ENCODE measurements at places on chromosomes 5 and 9. TPM values are rescaled to one million over a fixed set of nuclear protein-coding genes. Genes with fewer than 3 reads are reported as not detected.

DNA sequence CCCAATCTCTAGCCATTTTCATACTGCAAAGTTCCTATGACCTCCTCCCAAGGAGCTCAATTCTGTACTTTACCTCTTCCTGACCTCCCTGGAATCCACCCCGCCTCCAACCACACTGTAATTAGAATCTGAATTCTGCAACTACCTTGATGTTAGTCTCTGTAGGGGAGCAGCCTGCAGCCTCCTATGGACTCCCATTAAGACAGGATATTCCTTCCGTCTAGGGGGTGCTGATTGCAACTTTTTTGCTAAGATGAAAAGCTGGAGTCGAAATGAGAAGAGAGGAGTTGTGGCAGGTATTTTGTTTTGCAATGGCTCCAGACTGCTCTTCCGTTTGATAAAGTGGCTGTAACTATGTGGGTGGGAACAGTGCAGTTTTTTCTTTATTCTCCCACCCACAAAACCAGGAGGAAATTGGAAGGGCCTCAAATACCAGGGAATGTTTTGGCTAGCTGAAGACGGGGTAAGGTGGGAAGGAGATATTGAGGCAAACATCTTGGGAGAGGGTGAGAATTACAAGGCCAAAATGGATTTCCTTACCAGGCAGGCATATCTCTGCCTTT is 23.8 kb downstream of the ANXA2R start:
- no peak overlapping the region for H3K27ac ChIP-seq
- peak; percentile 35 for DNase-seq
- peaks cover 54% of the 10 kb centered on the region for H3K27me3 ChIP-seq

DNA sequence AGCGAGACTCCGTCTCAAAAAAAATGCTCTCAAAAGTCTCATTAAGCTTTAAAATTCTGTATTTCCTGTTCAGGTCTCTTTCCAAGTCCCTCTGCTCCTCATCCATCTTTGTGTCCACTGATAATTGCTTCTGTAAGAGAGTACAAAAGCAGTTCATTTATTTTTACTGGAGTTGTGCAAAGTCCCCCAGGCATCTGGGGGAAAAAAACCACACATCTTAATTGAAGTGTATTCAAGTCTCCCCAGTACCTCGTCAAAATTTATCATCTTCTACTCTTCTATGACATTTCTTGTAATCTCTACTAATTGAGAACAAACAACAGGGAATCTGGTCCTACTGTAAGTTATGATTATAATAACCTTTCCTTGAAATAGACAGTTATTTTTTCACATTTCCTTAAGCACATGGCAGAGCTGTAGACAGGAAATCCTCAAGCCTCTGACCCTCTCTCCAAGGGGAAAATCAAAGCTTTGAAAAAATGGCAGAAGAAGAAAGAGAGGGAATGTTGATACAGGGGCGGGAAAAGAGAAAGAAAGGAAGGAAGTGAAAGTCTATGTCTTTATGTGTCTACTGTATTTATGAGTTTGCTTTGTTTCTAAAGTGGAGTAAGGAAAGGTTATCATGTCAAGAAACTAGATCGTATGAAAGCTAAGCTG is 51.5 kb downstream of the RAI14 start:
- no peak overlapping the region for H3K27ac ChIP-seq
- no peak overlapping the region for H3K4me3 ChIP-seq
- no peaks in the 10 kb centered on the region for H3K27me3 ChIP-seq

GRCh38 chr9:129166623-129167557 is 11.2 kb downstream of the IER5L start:
- H3K27me3 ChIP-seq = no peaks in the 10 kb centered on the region
- H3K4me3 ChIP-seq = peak overlapping the region; percentile 64
- H3K4me1 ChIP-seq = peaks cover 8% of the 10 kb centered on the region
- no peaks in the 10 kb centered on the region for H3K36me3 ChIP-seq
- DNase-seq = peak; percentile 86

- no peak for DNase-seq
- H3K36me3 ChIP-seq = no peaks in the 10 kb centered on the region
- no peaks in the 10 kb centered on the region for H3K27me3 ChIP-seq
- H3K4me1 ChIP-seq = peaks cover 21% of the 10 kb centered on the region
Observed at GRCh38 chr9:125655066-125655633, 51.9 kb downstream of the MAPKAP1 start.

GRCh38 chr5:173581408-173582215 is 34.8 kb downstream of the BOD1 start:
- DNase-seq = peak; percentile 84
- H3K4me3 ChIP-seq = no peak overlapping the region
- no peak overlapping the region for H3K27ac ChIP-seq
- H3K36me3 ChIP-seq = peaks cover 15% of the 10 kb centered on the region

DNA sequence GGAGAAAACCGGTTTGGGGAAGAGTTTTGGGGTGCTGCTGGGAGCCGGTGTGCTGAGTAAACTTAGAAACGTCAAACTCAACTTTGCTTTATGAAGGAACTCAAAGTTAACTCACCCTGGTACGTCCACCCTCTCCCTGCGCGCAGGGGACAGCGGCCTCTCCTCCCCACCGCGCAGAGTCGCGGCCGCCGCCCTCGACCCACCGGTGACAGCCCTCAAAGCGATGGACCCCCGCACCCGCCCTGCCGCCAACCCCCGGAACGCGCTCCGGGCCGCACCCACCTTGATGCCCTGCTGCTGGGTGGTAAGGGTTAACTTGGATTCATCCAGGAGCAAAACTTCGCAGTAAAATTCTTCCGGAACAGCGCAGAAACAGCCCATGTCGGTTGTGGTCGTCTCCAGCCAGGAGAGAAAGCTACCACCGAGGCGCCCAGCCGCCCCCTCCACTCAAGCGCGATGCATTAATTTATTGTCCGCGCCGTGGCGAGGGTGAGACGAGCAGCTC is 366 bp downstream of the EPB41L4A start:
- no peak overlapping the region for H3K27ac ChIP-seq
- no peaks in the 10 kb centered on the region for H3K36me3 ChIP-seq
- DNase-seq = peak; percentile 42
- H3K4me3 ChIP-seq = peak overlapping the region; percentile 80

- no peak overlapping the region for H3K27ac ChIP-seq
- no peaks in the 10 kb centered on the region for H3K27me3 ChIP-seq
- peaks cover 85% of the 10 kb centered on the region for H3K36me3 ChIP-seq
- DNase-seq = no peak
- H3K4me1 ChIP-seq = no peaks in the 10 kb centered on the region
- no peak overlapping the region for H3K4me3 ChIP-seq
Observed at GRCh38 chr9:133344979-133345378, 3.0 kb downstream of the MED22 start.

DNA sequence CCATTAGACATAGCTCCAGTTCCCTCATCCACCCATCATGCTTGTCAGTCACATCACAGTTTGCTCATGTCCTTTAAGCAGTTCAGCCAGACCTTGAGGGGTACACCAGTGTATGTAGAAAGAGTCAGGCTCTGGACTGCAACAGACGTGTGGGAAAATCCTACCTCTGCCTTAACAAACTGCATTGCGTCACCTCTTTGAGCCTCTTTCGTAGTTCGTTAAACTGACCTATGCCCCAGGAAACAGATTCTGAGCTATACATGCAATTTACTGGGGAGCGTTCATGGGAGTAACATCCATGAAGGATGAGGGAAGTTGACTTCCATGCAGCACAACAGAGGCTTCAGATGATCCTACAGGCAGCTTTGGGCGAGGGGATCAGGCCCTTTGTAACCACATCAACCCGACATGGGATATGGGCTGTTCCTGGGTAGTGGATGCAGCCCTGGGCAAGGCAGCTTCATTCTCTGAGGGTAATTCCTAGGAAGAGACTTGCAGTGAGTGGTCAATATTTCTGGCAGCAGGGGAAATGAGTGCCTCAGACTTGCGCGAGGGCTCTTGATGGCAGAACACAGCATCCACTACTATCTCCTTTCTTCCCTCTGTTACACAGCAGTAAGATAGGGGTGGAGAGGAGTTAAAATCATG is 4.3 kb downstream of the SPINK4 start:
- no peak overlapping the region for H3K27ac ChIP-seq
- DNase-seq = no peak
- no peaks in the 10 kb centered on the region for H3K4me1 ChIP-seq

GRCh38 chr5:134503937-134504437 is 21.5 kb upstream of the JADE2 start:
- no peaks in the 10 kb centered on the region for H3K36me3 ChIP-seq
- no peaks in the 10 kb centered on the region for H3K27me3 ChIP-seq
- DNase-seq = no peak
- H3K4me1 ChIP-seq = peaks cover 7% of the 10 kb centered on the region
- H3K4me3 ChIP-seq = no peak overlapping the region

DNA sequence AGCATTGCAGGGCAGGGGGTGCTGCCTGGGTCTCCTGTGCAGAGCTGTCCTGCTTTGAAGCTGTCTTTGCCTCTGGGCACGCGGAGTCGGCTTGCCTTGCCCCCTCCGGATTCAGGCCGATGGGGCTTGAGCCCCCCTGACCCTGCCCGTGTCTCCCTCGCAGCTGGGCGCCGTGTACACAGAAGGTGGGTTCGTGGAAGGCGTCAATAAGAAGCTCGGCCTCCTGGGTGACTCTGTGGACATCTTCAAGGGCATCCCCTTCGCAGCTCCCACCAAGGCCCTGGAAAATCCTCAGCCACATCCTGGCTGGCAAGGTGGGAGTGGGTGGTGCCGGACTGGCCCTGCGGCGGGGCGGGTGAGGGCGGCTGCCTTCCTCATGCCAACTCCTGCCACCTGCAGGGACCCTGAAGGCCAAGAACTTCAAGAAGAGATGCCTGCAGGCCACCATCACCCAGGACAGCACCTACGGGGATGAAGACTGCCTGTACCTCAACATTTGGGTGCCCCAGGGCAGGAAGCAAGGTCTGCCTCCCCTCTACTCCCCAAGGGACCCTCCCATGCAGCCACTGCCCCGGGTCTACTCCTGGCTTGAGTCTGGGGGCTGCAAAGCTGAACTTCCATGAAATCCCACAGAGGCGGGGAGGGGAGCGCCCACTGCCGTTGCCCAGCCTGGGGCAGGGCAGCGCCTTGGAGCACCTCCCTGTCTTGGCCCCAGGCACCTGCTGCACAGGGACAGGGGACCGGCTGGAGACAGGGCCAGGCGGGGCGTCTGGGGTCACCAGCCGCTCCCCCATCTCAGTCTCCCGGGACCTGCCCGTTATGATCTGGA is 2.7 kb downstream of the CEL start:
- no peak for DNase-seq
- no peaks in the 10 kb centered on the region for H3K27me3 ChIP-seq
- no peaks in the 10 kb centered on the region for H3K36me3 ChIP-seq
- H3K4me3 ChIP-seq = no peak overlapping the region
- H3K4me1 ChIP-seq = peaks cover 2% of the 10 kb centered on the region

GRCh38 chr5:116506488-116506887 is 68.1 kb downstream of the SEMA6A start:
- no peak overlapping the region for H3K4me3 ChIP-seq
- no peak overlapping the region for H3K27ac ChIP-seq
- H3K36me3 ChIP-seq = peaks cover 42% of the 10 kb centered on the region
- peaks cover 14% of the 10 kb centered on the region for H3K4me1 ChIP-seq
- no peaks in the 10 kb centered on the region for H3K27me3 ChIP-seq

DNA sequence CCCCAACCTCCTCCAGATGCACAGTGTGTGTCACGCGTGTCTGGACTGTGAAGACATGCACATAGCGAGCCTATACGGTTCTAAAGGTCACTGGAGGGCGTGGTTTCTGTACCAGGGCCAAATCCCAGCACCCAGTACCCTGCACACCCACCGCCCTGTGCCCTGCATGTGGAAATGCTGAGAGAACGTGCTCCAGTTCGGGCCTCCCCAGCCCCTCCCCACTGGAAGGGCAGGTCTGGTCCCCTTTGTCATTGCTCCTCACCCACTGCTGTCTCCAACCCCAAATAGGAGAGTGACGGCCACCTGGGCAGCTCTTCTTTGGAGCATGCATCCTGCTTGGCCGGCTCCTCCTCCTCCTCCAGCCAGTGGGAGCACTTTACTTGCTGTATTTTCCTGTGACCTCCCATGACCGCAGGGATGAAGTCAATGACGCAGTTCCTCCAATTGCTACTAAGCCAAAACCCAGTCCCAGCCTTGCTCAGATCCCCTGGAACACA is 116.7 kb downstream of the WNK2 start:
- DNase-seq = peak; percentile 29
- H3K27me3 ChIP-seq = no peaks in the 10 kb centered on the region
- no peak overlapping the region for H3K4me3 ChIP-seq
- peaks cover 5% of the 10 kb centered on the region for H3K36me3 ChIP-seq
- H3K4me1 ChIP-seq = no peaks in the 10 kb centered on the region
- no peak overlapping the region for H3K27ac ChIP-seq

GRCh38 chr9:12961276-12961809 is 186.5 kb downstream of the LURAP1L start:
- no peaks in the 10 kb centered on the region for H3K27me3 ChIP-seq
- H3K4me1 ChIP-seq = no peaks in the 10 kb centered on the region
- peaks cover 12% of the 10 kb centered on the region for H3K36me3 ChIP-seq
- DNase-seq = no peak
- no peak overlapping the region for H3K4me3 ChIP-seq

- peak overlapping the region; percentile 63 for H3K4me3 ChIP-seq
- no peaks in the 10 kb centered on the region for H3K4me1 ChIP-seq
- H3K36me3 ChIP-seq = no peaks in the 10 kb centered on the region
- peaks cover 5% of the 10 kb centered on the region for H3K27me3 ChIP-seq
Observed at GRCh38 chr5:134100283-134101091, 14.0 kb upstream of the TCF7 start.

DNA sequence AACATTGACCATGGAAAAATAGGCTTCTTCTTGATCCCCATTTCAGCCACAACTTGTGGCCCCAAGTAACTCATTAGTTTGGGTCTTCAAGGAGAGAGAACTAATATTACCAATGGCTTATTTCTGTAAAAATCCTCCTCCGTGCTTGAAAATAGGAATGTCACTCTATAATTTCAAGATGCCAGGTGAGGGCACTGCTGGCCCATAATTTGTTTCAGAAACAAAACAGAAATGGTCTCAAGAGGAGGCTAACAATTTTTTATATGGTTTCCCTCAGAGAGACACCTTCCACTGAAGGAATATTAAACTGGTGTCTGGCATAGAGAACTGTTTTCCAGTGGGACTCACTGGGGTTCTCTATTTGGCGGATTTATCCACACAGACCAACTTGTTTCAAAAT is 437.0 kb upstream of the TRPC7 start:
- DNase-seq = no peak
- no peaks in the 10 kb centered on the region for H3K4me1 ChIP-seq
- H3K4me3 ChIP-seq = no peak overlapping the region
- H3K27ac ChIP-seq = no peak overlapping the region
- H3K27me3 ChIP-seq = no peaks in the 10 kb centered on the region

ENC1 gene
- 14.4 TPM for total RNA-seq

TENT4A gene
- 25.6 TPM for total RNA-seq

SPATA31E1 gene
- total RNA-seq = 0.09 TPM
